ENCODE measurements at places on chromosomes 6 and 20.

- peaks cover 37% of the 10 kb centered on the region for H3K4me1 ChIP-seq
- no peak overlapping the region for H3K27ac ChIP-seq
- no peaks in the 10 kb centered on the region for H3K27me3 ChIP-seq
- DNase-seq, result no peak
- H3K36me3 ChIP-seq, result no peaks in the 10 kb centered on the region
Measured at GRCh38 chr6:16712931-16713484, 48.3 kb downstream of the ATXN1 start.

- peaks cover 63% of the 10 kb centered on the region for H3K4me1 ChIP-seq
- peak overlapping the region; percentile 49 for H3K27ac ChIP-seq
- peak overlapping the region; percentile 0 for H3K4me3 ChIP-seq
Measured at GRCh38 chr6:157879873-157880254, 56.8 kb downstream of the SNX9 start.

- peaks cover 4% of the 10 kb centered on the region for H3K4me1 ChIP-seq
- H3K4me3 ChIP-seq, result no peak overlapping the region
- peaks cover 25% of the 10 kb centered on the region for H3K36me3 ChIP-seq
- no peak for DNase-seq
- no peaks in the 10 kb centered on the region for H3K27me3 ChIP-seq
- no peak overlapping the region for H3K27ac ChIP-seq
Measured at GRCh38 chr6:45532721-45533210, 155.0 kb upstream of the SUPT3H start.

DNA sequence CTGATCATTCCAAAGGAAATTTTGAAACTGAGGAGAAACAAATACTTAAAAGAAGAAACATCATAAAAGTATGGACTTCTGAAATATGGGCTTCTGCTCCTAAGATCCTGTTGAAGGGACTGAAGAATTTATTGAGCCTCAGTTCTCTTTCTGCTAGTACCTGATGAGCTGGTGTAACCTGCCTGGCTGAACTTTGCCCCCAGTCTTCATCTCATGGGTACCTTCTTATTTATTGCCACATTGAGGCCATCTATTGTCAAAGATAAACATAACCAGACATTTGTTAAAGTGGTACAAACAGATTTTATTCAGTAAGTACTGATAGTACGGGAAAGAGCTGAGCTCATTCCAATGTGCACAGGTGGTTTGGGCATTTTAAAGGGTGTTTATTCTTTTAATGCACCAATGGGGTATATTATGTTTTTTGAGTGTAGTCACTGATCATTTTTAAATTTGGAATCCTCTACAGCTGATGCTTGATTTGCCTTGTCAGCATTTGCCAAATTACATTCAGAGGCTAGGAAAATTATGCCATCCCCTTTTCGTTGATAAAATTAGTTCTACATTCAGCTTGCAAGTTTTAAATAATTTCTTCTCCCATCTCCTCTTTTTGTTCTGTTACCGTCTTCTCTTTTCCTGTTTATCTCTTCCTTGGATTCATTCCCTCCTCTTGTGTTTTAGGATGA, 118.2 kb downstream of the PRIM2 start:
- H3K27ac ChIP-seq, result no peak overlapping the region
- peaks cover 6% of the 10 kb centered on the region for H3K4me1 ChIP-seq
- no peak for DNase-seq
- no peaks in the 10 kb centered on the region for H3K27me3 ChIP-seq
- H3K4me3 ChIP-seq, result no peak overlapping the region
- peaks cover 8% of the 10 kb centered on the region for H3K36me3 ChIP-seq

DNA sequence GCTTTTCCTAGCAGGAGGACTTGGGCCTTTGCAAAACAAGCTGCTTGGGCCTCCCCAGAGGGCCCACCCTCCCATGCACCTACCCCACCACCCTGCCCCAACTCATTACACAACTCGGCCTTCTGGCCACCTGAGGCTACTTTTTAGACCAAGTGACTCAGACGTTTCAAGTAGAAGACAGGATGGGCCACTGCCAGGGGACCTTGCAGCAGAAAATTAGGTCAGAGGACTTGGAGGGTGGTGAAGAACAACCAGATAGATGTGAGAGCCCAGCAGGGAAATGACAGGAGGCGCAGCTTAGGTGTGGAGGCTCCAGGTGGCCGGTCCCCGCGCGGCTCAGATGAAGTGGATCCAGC, 1.4 kb downstream of the PPP1R3D start:
- H3K4me3 ChIP-seq, result peak overlapping the region; percentile 80
- no peaks in the 10 kb centered on the region for H3K27me3 ChIP-seq
- H3K27ac ChIP-seq, result peak overlapping the region; percentile 63
- no peak for DNase-seq
- peaks cover 61% of the 10 kb centered on the region for H3K4me1 ChIP-seq
- H3K36me3 ChIP-seq, result peaks cover 13% of the 10 kb centered on the region

DNA sequence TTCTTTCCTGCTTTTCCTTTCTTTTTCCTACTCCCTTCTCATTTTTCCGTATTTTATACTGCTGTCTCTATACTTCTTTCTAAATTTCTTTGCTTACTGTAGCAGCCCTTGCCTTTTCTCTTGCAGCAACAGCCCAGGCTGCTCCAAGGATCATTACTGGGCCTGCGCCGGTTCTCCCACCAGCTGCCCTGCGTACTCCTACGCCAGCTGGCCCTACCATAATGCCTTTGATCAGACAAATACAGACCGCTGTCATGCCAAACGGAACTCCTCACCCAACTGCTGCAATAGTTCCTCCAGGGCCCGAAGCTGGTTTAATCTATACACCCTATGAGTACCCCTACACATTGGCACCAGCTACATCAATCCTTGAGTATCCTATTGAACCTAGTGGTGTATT, 148.8 kb downstream of the QKI start:
- H3K36me3 ChIP-seq, result peaks cover 28% of the 10 kb centered on the region
- no peak overlapping the region for H3K4me3 ChIP-seq
- no peak for DNase-seq
- no peaks in the 10 kb centered on the region for H3K27me3 ChIP-seq
- no peak overlapping the region for H3K27ac ChIP-seq

- H3K4me3 ChIP-seq, result no peak overlapping the region
- H3K36me3 ChIP-seq, result no peaks in the 10 kb centered on the region
- no peak for DNase-seq
- no peak overlapping the region for H3K27ac ChIP-seq
- H3K4me1 ChIP-seq, result no peaks in the 10 kb centered on the region
Measured at GRCh38 chr20:60518022-60518421, 559.8 kb downstream of the CDH26 start.

GRCh38 chr6:31541059-31541657, 645 bp downstream of the DDX39B start:
- peaks cover 58% of the 10 kb centered on the region for H3K4me1 ChIP-seq
- H3K36me3 ChIP-seq, result peaks cover 19% of the 10 kb centered on the region
- no peaks in the 10 kb centered on the region for H3K27me3 ChIP-seq

- no peaks in the 10 kb centered on the region for H3K27me3 ChIP-seq
- peaks cover 88% of the 10 kb centered on the region for H3K36me3 ChIP-seq
- no peaks in the 10 kb centered on the region for H3K4me1 ChIP-seq
- H3K27ac ChIP-seq, result no peak overlapping the region
- DNase-seq, result no peak
Measured at GRCh38 chr6:161091972-161092701, 100.6 kb downstream of the MAP3K4 start.

GRCh38 chr20:25178563-25179438, 16.7 kb upstream of the ENTPD6 start:
- H3K27ac ChIP-seq, result no peak overlapping the region
- no peaks in the 10 kb centered on the region for H3K36me3 ChIP-seq
- no peak overlapping the region for H3K4me3 ChIP-seq
- peak; percentile 55 for DNase-seq

GRCh38 chr6:45870531-45870930, 145.1 kb downstream of the CLIC5 start:
- no peaks in the 10 kb centered on the region for H3K4me1 ChIP-seq
- no peak for DNase-seq
- H3K27ac ChIP-seq, result no peak overlapping the region
- peaks cover 52% of the 10 kb centered on the region for H3K27me3 ChIP-seq

DNA sequence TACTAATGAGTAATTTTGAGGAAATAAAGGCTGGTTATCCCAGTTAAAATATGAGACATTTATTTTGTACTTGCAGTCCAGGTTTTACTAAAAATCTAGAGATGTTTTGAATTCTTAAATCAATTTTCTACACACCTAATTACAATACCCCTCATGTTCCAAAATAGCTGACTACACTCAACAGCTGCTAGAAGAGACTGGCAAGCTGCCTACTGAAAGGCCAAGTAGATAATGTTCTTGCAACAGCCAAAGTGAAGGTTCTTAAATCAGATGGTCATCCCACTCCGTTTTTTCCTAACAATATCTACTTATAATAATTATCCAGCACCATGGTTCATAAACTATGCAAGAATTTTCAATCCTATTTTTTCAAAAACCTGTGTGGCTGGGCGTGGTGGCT, 69.0 kb downstream of the DTNBP1 start:
- H3K4me1 ChIP-seq, result peaks cover 29% of the 10 kb centered on the region
- no peaks in the 10 kb centered on the region for H3K27me3 ChIP-seq
- no peak overlapping the region for H3K4me3 ChIP-seq

- no peaks in the 10 kb centered on the region for H3K4me1 ChIP-seq
- H3K27ac ChIP-seq, result no peak overlapping the region
- peaks cover under 1% of the 10 kb centered on the region for H3K27me3 ChIP-seq
- H3K4me3 ChIP-seq, result no peak overlapping the region
- DNase-seq, result no peak
Measured at GRCh38 chr20:59743767-59744485, 139.6 kb downstream of the PHACTR3 start.

- H3K4me3 ChIP-seq, result no peak overlapping the region
- peaks cover 13% of the 10 kb centered on the region for H3K4me1 ChIP-seq
- no peak overlapping the region for H3K27ac ChIP-seq
Measured at GRCh38 chr6:105886814-105887544, 199.2 kb upstream of the PRDM1 start.

- peak overlapping the region; percentile 90 for H3K4me3 ChIP-seq
- H3K27me3 ChIP-seq, result no peaks in the 10 kb centered on the region
- peak overlapping the region; percentile 98 for H3K27ac ChIP-seq
- DNase-seq, result no peak
Measured at GRCh38 chr6:63571361-63572043, 778 bp upstream of the LOC128125822 start.

GRCh38 chr6:157368359-157369049, 12.5 kb upstream of the ZDHHC14 start:
- H3K4me3 ChIP-seq, result no peak overlapping the region
- H3K27ac ChIP-seq, result no peak overlapping the region
- H3K27me3 ChIP-seq, result peaks cover 48% of the 10 kb centered on the region

Measured in naive thymus-derived CD8-positive, alpha-beta T cell (primary cell).